HCT116 (cell line): ENCODE measurements at places on chromosomes 6 and 20. TPM values are rescaled to one million over a fixed set of nuclear protein-coding genes. Genes with fewer than 3 reads are reported as not detected.

DNA sequence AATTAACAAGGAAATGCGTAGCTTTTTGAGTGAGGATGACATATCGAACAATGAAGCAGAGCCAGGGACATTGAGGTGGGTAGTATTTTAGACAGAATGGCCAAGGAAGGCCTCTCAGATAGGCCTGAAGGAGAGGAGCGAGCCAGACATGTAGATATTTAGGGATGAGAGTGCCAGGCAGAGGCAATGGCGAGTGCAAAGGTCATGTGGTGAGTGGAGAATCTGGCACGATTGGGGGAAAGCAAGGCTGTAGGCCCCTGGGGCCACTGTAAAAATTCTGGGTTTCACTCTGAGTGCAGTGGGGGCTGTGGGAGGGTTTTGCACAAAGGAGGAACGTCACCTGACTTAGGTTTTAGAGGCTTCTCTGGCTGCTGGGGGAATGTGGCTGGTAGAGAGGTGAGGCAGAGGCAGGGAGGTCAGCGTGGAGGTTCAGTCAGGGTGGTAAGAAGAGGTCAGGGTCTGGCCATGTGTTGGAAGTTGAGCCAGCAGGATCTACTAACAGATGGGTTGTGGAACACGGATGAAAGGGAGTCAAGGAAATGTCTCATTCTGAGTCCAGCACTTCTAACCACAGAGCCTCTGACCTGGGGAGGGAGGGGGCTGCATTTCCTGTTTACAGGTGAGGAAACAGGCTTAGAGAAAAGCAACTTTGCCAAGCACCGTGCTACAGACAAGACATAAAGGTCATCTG lies 11.3 kb downstream of the SIRPA start:
- no peak overlapping the region for H3K4me3 ChIP-seq
- H3K27ac ChIP-seq, result no peak overlapping the region
- no peaks in the 10 kb centered on the region for H3K36me3 ChIP-seq
- H3K27me3 ChIP-seq, result no peaks in the 10 kb centered on the region
- no peak for DNase-seq

DNA sequence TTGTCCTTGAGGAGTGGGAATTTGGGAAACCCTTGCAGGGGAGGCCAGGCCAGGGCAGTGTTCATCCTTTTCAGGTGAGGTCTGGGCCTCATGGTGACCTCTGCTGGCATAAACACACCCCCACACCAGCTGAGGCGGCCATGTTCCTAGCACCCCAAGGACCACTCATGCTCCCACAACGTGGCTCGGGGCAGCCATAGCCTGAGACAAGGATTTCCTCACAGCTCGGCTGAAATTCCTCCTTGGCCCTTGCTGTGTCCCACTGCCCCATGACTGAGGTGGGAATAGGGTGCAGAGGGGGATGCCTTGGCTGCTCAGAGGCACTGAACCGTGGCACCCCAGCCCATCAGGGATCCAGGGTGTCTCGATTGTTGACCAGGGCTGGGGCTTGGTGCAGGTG lies 27.3 kb upstream of the SPDEF start:
- H3K27me3 ChIP-seq, result no peaks in the 10 kb centered on the region

DNA sequence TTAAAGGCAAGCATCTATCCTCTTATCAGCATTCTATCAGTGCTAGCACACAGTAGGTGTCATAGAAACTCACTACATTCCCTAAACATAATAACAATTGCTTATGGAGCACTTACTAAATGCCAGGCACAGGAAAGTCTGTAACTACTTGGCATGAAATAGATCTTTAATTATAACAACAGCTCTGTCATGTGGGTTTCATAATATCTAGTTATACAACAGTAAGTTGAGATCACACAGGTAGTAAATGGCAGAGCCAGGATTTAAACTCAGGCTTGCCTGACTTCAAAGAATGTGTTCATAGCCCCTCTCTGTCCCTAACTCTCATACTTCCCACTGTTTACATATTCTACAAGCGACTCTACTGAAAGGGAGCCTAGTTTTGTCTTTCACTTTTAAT lies 66.0 kb upstream of the ENPP5 start:
- no peaks in the 10 kb centered on the region for H3K27me3 ChIP-seq
- no peaks in the 10 kb centered on the region for H3K4me1 ChIP-seq

DNA sequence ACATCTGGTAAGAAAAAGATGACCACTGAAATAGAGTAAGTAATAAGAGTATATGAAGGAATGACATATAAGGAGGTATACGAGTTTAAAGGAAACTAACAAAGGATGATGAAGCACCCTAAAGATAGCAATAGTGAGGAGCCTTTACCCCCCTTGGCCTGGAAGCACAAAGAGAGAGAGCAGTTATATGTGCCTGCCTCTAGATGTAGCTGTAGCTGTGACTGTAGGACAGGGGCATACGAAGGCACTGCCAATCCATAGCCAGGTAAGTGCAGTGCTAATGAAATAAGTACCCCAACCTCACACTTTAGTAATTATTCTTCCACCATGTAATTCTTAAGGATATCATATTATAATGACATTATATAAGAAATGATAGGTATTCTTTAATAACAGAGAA lies 90.1 kb upstream of the FKBP1C start:
- DNase-seq, result no peak
- no peak overlapping the region for H3K4me3 ChIP-seq
- H3K36me3 ChIP-seq, result no peaks in the 10 kb centered on the region
- no peaks in the 10 kb centered on the region for H3K27me3 ChIP-seq
- no peak overlapping the region for H3K27ac ChIP-seq

- no peaks in the 10 kb centered on the region for H3K4me1 ChIP-seq
- no peak overlapping the region for H3K4me3 ChIP-seq
- no peak overlapping the region for H3K27ac ChIP-seq
- H3K27me3 ChIP-seq, result no peaks in the 10 kb centered on the region
- no peaks in the 10 kb centered on the region for H3K36me3 ChIP-seq
Measured at GRCh38 chr6:23826572-23826971, 299.4 kb upstream of the NRSN1 start.

DNA sequence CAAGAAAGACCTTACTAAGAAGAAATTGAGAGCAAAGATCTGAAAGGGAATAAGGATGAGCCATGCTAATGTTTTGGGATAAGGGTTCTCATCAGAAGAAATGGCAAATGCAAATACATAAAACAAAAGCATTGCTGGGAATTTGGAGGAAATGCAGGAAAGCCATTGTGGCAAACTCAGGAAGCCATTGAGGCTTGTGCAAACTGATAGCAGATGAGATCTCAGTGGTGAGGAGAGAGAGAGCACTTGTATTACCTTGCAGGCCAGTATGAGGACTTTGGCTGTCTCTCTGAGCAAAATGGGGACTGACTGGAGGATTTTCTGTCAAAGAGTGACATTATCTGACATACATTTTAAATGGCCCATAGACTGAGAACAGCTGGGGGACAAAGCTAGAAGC lies 103.0 kb downstream of the ADGRB3 start:
- no peak overlapping the region for H3K4me3 ChIP-seq
- DNase-seq, result no peak
- no peaks in the 10 kb centered on the region for H3K36me3 ChIP-seq
- H3K27ac ChIP-seq, result no peak overlapping the region

GRCh38 chr20:61776491-61777075 lies 289.1 kb downstream of the TAF4 start:
- no peak for DNase-seq
- peaks cover 35% of the 10 kb centered on the region for H3K27me3 ChIP-seq
- no peaks in the 10 kb centered on the region for H3K36me3 ChIP-seq
- H3K4me1 ChIP-seq, result no peaks in the 10 kb centered on the region
- no peak overlapping the region for H3K4me3 ChIP-seq

DNA sequence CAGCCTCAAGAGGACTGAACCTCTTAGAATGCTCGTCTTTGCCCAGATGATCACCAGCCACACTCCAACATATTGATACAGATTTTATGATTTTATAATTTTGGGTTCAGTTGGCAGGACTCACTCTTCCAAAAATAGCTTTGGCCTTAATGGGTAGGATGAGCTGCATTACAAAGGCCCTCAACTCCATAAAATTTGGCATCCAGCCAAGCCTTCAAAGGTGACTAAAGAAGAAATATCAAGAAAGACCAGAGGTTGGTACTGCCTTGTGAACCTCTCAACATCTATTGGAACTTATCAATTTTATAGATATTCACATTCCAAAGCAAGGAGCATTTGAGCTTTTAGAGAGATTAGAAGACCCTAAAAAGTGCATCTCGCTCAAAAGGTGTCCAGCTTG lies 48.4 kb upstream of the SNAP25 start:
- H3K27me3 ChIP-seq, result no peaks in the 10 kb centered on the region
- no peaks in the 10 kb centered on the region for H3K36me3 ChIP-seq
- peaks cover 6% of the 10 kb centered on the region; the same call in 1 of the 2 replicates for H3K4me1 ChIP-seq
- DNase-seq, result no peak
- H3K27ac ChIP-seq, result no peak overlapping the region
- no peak overlapping the region for H3K4me3 ChIP-seq

GRCh38 chr6:122049341-122049740 lies 350.1 kb upstream of the HSF2 start:
- DNase-seq, result no peak
- H3K27me3 ChIP-seq, result no peaks in the 10 kb centered on the region
- H3K4me3 ChIP-seq, result no peak overlapping the region
- H3K36me3 ChIP-seq, result no peaks in the 10 kb centered on the region
- H3K27ac ChIP-seq, result no peak overlapping the region
- no peaks in the 10 kb centered on the region for H3K4me1 ChIP-seq

GRCh38 chr20:53129563-53129962 lies 157.4 kb downstream of the TSHZ2 start:
- no peaks in the 10 kb centered on the region for H3K36me3 ChIP-seq
- H3K27me3 ChIP-seq, result peaks cover 11% of the 10 kb centered on the region
- no peak for DNase-seq
- H3K4me1 ChIP-seq, result no peaks in the 10 kb centered on the region
- no peak overlapping the region for H3K27ac ChIP-seq

GRCh38 chr6:98840385-98840784 lies 6.0 kb downstream of the POU3F2 start:
- no peaks in the 10 kb centered on the region for H3K36me3 ChIP-seq
- no peak overlapping the region for H3K27ac ChIP-seq
- peaks cover 18% of the 10 kb centered on the region; the same call in 1 of the 2 replicates for H3K27me3 ChIP-seq
- DNase-seq, result no peak
- no peak overlapping the region for H3K4me3 ChIP-seq

DNA sequence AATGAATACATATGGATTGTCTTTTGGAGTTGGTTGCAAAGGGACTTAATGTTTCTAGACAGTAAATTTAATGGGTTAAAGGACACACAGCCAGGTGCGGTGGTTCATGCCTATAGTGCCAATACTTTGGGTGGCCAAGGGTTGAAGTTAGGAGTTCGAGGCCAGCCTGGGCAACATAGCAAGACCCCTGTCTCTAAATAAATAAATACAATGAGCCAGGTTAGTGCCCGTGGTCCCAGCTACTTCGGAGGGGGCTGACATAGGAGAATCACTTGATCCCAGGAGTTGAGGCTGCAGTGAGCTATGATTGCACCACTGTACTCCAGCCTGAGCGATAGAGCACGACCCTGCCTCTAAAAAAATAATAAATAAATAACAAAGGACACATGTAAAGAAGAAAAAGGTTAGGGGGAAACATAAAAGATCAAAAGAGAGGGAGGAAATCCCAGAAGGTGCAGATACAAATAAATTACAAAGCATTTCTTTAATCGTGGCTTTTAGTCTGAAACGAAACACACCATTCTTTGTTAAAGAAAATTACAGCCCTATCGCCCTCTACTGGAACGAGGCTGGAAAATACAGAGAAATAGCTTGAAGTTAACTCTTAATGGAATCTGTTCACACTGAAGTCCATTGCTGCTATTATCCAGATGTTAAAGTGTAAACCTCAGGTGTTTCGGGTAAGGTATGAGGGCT lies 42.6 kb upstream of the SCML4 start:
- no peak overlapping the region for H3K27ac ChIP-seq
- no peak overlapping the region for H3K4me3 ChIP-seq
- H3K36me3 ChIP-seq, result no peaks in the 10 kb centered on the region
- H3K4me1 ChIP-seq, result no peaks in the 10 kb centered on the region

DNA sequence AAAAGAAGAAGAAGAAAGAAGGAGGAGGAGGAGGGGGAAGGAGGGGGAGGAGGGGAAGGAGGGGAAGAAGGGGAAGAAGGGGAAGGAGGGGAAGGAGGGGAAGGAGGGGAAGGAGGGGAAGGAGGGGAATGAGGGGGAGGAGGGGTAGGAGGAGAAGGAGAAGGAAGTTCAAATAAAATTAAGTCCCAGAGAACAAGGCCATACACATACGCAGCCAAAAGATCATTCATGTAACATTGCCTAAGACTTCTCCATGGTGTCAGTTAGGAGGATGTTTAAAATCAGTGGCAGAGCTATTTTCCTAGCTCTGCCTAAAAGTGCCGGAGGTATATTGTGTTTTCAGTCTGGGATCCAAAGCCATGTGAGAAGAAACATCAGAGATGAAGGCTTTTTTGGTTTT lies 75.8 kb downstream of the PLCB4 start:
- no peak overlapping the region for H3K27ac ChIP-seq
- DNase-seq, result no peak
- H3K4me1 ChIP-seq, result no peaks in the 10 kb centered on the region
- no peaks in the 10 kb centered on the region for H3K27me3 ChIP-seq

- no peak overlapping the region for H3K27ac ChIP-seq
- H3K4me1 ChIP-seq, result no peaks in the 10 kb centered on the region
- no peaks in the 10 kb centered on the region; the same call in 1 of the 2 replicates for H3K36me3 ChIP-seq
- no peak for DNase-seq
- H3K27me3 ChIP-seq, result no peaks in the 10 kb centered on the region
Measured at GRCh38 chr20:25484911-25485511, 77.5 kb downstream of the GINS1 start.

DNA sequence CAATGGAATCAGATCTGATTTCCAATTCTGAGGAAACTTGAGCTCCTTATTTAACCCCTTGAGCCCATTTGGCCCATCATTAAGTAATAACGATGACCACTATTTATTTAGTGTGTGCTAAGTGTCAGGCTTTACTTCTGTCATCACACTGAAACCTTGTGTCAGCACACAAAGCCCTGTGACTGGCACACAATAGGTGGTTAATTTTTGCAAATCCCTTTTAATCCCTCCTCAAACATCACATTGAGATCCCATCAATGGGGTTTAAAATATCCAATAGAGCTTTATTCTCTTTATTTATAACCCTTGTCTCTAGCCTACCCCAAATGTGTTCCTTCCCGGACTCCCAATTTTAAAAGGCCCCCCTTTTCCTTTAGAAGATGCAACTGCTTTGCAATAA lies 656.8 kb upstream of the CHD6 start:
- H3K27me3 ChIP-seq, result no peaks in the 10 kb centered on the region
- no peaks in the 10 kb centered on the region for H3K4me1 ChIP-seq
- DNase-seq, result no peak
- no peak overlapping the region for H3K27ac ChIP-seq
- no peak overlapping the region for H3K4me3 ChIP-seq

GRCh38 chr6:105492706-105493673 lies 90.1 kb upstream of the PREP start:
- DNase-seq, result no peak
- no peak overlapping the region for H3K27ac ChIP-seq
- H3K4me1 ChIP-seq, result no peaks in the 10 kb centered on the region
- no peaks in the 10 kb centered on the region for H3K27me3 ChIP-seq
- H3K36me3 ChIP-seq, result no peaks in the 10 kb centered on the region
- no peak overlapping the region for H3K4me3 ChIP-seq

GRCh38 chr20:18166241-18166881 lies 28.7 kb downstream of the KAT14 start:
- no peak for DNase-seq
- H3K36me3 ChIP-seq, result no peaks in the 10 kb centered on the region
- no peak overlapping the region for H3K27ac ChIP-seq
- H3K4me3 ChIP-seq, result no peak overlapping the region
- H3K4me1 ChIP-seq, result no peaks in the 10 kb centered on the region

The TOX2 gene
- 39.6 TPM for total RNA-seq

The RAB32 gene
- not detected for total RNA-seq

The TGM3 gene
- total RNA-seq, result not detected
